ENCODE measurements at places on chromosomes 5 and 9. TPM values are rescaled to one million over a fixed set of nuclear protein-coding genes. Genes with fewer than 3 reads are reported as not detected.

The SPATA31C1 gene
- 0.16 TPM for total RNA-seq

The SNX18 gene
- 24.9 TPM for total RNA-seq

The ADAMTS12 gene
- 2.4 TPM for total RNA-seq

The PKD2L2 gene
- total RNA-seq, result 0.68 TPM

The C5orf47 gene
- total RNA-seq, result 0.21 TPM

The SLC1A3 gene
- 6.3 TPM for total RNA-seq

The NUTM2F gene
- 1.0 TPM for total RNA-seq

The SPAG8 gene
- total RNA-seq, result 3.2 TPM

The IL17B gene
- 1.1 TPM for total RNA-seq

The LCN9 gene
- 0.44 TPM for total RNA-seq

The PCDH12 gene
- 15.8 TPM for total RNA-seq

The ESM1 gene
- 0.08 TPM for total RNA-seq

The TSSK1B gene
- not detected for total RNA-seq

The YIPF5 gene
- 34.1 TPM for total RNA-seq

The EMB gene
- total RNA-seq, result 12.5 TPM

The STK32A gene
- 18.2 TPM for total RNA-seq

The MAP1B gene
- 383 TPM for total RNA-seq

The INSL6 gene
- 0.48 TPM for total RNA-seq

The RNF208 gene
- 2.8 TPM for total RNA-seq

The SPINK13 gene
- total RNA-seq, result 0.34 TPM

The ZNF462 gene
- total RNA-seq, result 0.92 TPM

The MLANA gene
- 5.9 TPM for total RNA-seq

The PCDHA9 gene
- 0.17 TPM for total RNA-seq

The SPATA31A3 gene
- total RNA-seq, result not detected

The CFAP77 gene
- total RNA-seq, result 0.19 TPM
